ENCODE measurements at places on chromosomes 4 and X. TPM values are rescaled to one million over a fixed set of nuclear protein-coding genes. Genes with fewer than 3 reads are reported as not detected.

Gene STPG2
- total RNA-seq: 0.16 TPM

Gene MSX1
- 7.3 TPM for total RNA-seq

Gene PCYT1B
- total RNA-seq: not detected

Gene GPRASP2
- 24.5 TPM for total RNA-seq

Gene P2RY4
- total RNA-seq: not detected

Gene PPEF2
- total RNA-seq: not detected

Gene MID2
- 4.1 TPM for total RNA-seq

Gene POLN
- 4.1 TPM for total RNA-seq

Gene CDKL5
- 2.2 TPM for total RNA-seq

Gene PASD1
- not detected for total RNA-seq

Gene PPARGC1A
- total RNA-seq: 0.69 TPM

All from bronchial smooth muscle cell (primary cell).